Right kidney (tissue), 9 donors: ENCODE measurements at places on chromosomes 4 and X.
A peak's percentile ranks its signal among the peaks of the same experiment; 100 is the strongest.

- no peak for DNase-seq
Observed at GRCh38 chr4:102546635-102547034, 45.5 kb downstream of the NFKB1 start.

GRCh38 chrX:87634361-87634760, 116.8 kb downstream of the KLHL4 start:
- no peak for DNase-seq

DNA sequence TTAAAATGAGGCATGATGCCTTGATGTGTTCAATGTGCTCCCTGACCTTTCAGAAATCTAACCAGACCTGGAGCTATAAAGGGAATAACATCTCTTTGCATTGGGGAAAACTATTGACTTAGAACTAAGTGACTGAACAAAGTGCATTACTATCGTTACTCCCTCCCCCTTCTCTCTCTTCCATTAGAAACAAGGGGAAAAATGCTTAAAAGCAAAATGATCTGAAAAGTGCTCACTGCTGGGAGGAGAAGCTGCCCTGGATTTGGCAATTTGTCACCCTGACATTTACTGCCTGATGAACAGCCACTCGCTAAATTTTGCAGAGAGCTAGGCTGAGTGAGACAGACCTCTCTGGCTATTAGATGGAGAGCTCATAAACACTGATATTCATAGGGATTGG, 48.6 kb upstream of the PARM1 start:
- no peak for DNase-seq

DNA sequence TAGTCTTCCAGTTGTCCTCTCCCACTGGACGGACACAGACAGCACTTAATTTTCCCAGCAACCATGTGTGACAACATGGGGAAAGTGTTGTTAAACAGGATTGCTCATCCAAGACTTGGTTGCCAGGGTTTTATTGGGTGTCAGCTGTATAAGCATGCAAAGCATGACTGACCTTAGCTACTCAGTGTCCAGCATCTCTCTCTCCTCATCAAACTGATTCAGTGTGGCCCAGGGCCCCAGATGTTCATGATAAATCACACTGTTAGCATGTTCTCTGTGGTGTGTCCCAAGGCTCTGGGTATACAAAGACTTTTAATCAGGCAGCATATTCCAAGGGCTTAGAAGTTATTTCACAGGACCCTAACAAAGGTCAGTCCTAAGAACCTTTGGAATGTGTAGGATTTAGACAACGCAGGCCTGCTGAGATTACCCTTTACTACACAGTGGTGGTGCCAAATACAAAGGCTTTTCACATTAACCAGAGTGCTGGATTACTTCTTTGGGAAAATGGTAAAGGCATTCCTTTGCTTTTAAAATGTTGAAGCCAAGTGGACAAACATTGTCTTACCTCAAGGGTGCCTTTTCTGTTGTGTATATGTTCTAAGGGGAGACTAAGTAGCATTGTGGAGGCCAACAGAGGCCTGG, 213.3 kb downstream of the GLUD2 start:
- peak; percentile 0 for DNase-seq

DNA sequence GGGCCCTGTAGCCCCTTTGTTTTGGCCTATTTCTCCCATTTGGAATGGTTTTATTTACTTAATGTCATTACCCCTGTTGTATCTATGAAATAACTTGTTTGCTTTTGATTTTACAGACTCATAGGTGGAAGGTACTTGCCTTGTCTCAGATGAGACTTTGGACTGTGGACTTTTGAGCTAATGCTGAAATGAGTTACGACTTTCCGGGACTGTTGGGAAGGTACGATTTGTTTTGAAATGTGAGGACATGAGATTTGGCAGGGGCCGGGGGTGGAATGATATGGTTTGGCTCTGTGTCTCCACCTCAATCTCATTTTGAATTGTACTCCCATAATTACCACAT, 39.4 kb downstream of the NLRP2B start:
- DNase-seq = no peak

DNA sequence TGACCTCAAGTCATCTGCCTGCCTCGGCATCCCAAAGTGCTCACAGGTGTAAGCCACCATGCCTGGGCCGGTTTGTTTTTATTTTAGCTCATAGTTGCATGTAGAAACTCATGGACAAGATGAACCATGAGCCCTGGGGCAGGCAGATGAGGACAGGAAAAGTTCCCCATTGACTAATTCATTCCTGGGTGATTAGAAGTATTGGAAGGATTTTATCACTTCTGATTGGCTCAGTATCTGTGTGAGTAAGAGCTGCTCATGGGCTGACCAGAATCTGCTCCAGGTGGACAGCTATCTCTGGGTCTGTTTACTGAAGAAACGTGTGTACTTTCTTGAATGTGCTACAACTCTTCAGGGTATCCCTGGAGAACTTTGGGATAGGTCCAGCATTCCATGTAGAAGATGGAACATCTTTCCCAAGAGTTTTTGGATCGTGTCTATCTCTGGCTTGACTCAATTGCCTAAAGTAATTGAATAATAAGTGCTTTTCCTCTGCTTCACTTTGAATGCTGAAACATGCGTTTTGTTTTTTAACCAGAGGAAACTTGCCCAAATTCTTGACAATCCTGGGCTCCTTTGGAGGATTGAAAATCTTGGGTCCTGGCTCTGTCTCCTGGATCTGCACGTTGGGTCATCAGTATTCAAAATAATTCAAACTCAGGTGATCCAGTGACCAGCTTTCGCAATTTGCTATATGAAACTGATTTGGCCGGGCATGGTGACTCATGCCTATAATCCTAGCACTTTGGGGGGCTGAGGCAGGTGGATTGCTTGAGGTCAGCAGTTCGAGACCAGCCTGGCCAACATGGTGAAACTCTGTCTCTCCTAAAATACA, 88.6 kb upstream of the DHRSX start:
- no peak for DNase-seq

GRCh38 chr4:38145741-38146140, 185.5 kb downstream of the PTTG2 start:
- no peak for DNase-seq

- no peak for DNase-seq
Observed at GRCh38 chrX:148768296-148768695, 267.9 kb downstream of the AFF2 start.

GRCh38 chr4:82661181-82661992, 99.6 kb upstream of the TMEM150C start:
- no peak for DNase-seq

DNA sequence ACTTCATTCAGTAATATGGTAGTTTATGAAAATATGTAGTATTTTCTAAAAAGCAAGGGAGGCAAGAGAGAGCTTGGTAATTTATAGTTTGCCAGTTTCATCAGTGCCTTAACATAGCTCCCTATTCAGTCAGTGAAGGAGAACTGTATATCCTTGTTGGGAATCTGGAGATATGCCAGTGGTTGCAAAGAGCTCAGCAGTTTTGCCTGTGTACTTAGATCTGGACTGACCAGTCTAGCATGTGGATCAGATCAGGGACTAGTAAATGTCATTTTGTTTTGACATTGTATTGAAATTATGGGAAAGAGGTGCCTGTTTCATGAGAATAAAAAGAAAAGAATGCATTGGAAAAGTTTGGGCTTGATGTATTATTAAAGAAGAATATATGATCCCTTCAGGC, 88.6 kb downstream of the ZIC3 start:
- DNase-seq = no peak
